ENCODE measurements at places on chromosomes 1 and 21.

DNA sequence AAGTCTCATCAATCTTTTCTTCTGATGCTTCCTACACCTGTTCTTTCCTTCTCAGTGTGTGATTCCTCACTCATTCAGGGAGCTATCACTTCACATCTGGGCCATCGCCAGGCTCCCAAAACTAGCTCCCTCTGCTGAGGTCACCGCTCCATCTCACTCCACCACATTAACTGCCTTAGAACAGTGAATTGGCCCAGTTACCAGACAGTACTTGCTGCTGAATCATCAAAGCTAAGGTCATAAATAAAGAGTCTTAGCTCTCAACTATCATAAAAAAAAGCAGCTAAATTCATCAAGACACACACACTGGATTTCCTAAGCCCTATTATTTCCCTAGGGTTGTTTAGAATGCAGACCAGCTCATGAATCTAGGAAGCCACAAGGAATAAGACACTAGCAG, 18.8 kb upstream of the SRM start:
- no peak for DNase-seq

- DNase-seq = no peak
Observed at GRCh38 chr1:232426801-232427200, 203.1 kb downstream of the SIPA1L2 start.

DNA sequence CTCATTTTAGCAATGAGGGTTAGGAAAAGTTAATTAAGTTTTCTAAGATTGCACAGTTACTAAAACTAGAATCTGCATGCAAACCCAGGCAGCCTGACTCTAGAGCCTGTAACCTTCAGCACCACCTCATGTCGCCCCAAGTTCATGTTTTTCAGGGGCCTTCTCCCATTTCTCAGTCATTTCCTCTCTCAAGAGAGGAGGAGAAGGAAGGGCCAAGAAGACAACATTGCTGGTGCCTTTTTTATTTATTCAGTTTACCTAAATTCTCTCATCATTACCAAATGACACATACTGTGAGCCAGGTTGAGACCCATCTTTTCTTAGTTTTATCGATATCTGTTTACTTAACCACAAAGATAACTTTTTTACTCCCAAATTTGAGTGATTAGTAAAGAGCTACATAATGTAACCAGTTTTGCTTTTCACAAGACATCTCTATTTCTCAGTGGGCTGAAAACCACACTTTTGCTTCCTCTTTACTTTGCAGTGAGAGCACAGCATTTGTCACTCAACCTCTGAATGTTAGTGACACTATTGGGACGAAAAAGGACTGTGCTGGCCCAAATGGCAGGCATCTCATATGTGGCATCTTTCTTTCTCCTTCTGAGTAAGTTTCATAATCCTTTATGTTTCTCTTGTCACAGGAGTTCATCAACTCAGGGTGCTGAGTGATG, at the start of gene CD101:
Gene CD101, plus strand, starts transcription at position 507 of the 674 bp plus-strand sequence. Its CDS starts 58 bp downstream, at position 565.
- no peak for DNase-seq

GRCh38 chr1:111906111-111906510, 83.4 kb downstream of the KCND3 start:
- no peak for DNase-seq

DNA sequence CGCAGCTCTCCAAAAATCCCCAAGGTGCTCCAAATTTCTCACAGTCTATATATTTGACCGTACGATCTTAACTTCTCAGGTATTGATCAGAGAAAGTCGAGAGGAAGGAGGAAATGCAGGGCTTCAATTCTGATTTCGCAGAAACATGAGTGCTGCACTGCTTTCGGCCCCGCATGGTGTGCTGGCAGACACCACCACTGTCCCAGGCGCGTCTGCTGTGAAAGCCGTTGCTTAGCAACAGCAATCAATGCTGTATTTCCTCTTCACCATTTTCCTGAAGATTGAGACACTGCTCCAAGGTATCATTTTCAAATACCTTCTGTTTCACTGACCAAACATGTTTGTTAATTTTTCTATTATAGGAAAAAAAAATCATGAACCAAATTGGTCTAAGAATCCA, 296.3 kb downstream of the SMYD3 start:
- no peak for DNase-seq
